Stimulated activated memory B cell treated with anti-CD40 and anti-IgM and Interleukin-4, amounts not matched to agents 10 μg/mL and 1 μg/mL and 100 μg/mL, for 72 hours (primary cell): ENCODE measurements at places on chromosomes 11 and 22.

- no peaks in the 10 kb centered on the region for H3K4me1 ChIP-seq
- peaks cover 43% of the 10 kb centered on the region for H3K27me3 ChIP-seq
- H3K36me3 ChIP-seq: no peaks in the 10 kb centered on the region
- no peak overlapping the region for H3K4me3 ChIP-seq
- H3K27ac ChIP-seq: no peak overlapping the region
Observed at GRCh38 chr11:45238724-45239123, 47.4 kb downstream of the SYT13 start.

DNA sequence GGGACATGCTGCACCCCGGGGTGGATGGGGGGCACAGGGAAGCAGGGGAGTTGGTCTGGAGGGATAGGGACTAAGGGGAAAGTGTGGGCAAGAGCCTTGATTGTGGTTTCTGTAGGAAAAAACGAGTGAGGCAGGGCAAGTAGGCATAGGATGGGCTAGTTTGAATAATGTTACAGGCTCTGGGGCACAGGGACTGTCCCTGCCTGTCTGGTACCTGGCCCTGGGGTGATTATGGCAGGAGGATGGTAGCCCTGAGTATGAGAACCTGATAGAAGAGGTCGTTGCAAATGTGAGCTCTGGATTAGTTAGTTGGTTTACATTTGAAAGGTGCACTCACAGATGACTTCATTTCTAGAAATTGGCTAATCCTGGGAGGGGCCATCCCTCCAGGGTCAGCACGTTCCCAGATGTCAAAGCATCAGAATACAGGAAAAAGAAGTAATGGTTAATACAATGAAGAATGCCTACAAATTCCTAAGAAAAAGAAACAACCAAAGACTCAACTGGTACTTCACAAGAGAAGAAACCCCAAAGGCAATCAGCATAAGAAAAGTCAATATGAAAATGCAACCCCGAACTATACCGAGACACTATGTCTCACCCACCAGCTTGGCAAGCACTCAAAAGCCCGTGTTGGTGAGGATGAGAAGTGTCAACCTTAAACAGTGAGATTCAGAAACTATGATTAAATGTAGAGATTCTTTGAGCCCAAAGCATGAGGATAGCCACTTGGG is 11.3 kb upstream of the SMIM38 start:
- no peak overlapping the region for H3K4me3 ChIP-seq
- ATAC-seq: no peak
- H3K36me3 ChIP-seq: peaks cover 28% of the 10 kb centered on the region

DNA sequence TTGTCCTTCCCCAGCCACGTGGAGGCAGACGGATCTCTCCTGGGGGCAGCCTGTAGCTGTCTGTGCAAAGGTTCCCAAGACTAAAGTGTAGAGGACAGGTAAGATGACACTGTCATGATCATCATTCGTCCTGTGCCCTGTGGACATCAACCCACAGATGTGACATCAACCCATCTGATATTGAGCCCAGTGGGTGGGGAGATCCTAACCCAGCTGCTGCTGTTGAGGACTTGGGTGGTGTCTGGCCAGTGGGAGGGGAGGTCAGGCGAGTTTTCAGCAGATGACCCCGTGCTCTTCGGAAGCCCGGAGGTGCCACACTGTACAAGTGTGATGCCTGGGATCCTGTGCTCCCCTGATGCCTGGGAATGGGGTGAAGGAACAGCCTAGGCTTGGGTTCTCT is 1.2 kb upstream of the GAL start:
- H3K27me3 ChIP-seq: peaks cover 51% of the 10 kb centered on the region
- no peaks in the 10 kb centered on the region for H3K36me3 ChIP-seq
- ATAC-seq: no peak
- no peak overlapping the region for H3K4me3 ChIP-seq
- H3K27ac ChIP-seq: no peak overlapping the region
- H3K4me1 ChIP-seq: no peaks in the 10 kb centered on the region

DNA sequence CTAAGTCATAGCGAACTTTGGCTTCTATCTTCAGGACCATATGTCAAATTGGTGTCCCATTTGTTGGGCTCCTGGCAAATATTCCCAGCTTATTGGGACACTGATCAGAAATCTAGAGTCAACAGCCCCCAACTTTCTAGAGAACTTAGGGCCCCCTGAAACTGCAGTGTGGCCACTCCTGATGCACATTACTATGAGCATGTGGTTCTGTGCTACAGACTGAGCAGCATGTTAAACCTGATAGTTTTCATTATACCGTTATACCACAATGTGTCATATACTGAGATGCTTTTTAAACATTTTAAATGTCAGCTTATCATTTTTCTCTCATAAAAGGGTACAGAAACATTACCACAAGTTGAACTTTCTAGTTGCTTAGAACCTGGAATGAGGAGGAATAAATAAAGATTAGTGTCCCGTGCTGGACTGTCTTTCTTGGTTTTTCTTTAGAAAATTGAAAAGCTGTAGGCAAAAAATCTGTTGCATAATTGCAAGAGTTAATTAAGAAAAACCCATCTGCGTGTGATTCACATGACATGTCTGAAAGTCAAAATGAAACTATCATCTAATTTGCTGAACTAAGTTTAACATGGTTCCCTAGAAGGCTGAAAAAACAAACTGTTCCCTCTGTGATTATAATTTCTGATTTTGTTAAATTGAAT is 16.4 kb upstream of the CTSC start:
- peak overlapping the region; percentile 50 for H3K27ac ChIP-seq
- ATAC-seq: peak; percentile 86
- peaks cover 6% of the 10 kb centered on the region for H3K36me3 ChIP-seq
- H3K4me3 ChIP-seq: peak overlapping the region; percentile 21
- no peaks in the 10 kb centered on the region for H3K27me3 ChIP-seq

GRCh38 chr11:113161711-113162591 is 152.4 kb upstream of the TTC12 start:
- H3K36me3 ChIP-seq: no peaks in the 10 kb centered on the region
- ATAC-seq: no peak
- no peak overlapping the region for H3K27ac ChIP-seq
- H3K4me1 ChIP-seq: no peaks in the 10 kb centered on the region
- peaks cover 11% of the 10 kb centered on the region for H3K27me3 ChIP-seq

DNA sequence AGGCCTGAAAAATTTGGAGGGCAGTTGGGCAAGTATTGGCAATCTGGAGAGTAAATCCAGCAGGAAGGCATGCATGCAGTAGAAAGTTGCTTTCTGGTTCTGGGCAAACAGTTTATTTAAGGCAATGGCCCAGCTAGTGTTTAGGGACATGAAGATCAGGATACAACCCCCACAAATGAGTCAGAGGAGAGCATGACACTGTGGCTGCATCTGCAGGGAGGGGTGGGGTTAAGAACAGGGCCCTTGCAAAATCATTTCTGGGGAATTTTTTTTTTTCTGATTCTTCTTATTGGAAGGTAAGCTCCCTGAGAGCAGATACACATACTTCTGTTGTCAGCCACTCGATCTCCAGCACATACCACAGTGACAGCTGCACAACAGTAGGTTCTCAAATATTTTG is 61.1 kb downstream of the FDX1 start:
- H3K36me3 ChIP-seq: no peaks in the 10 kb centered on the region
- no peaks in the 10 kb centered on the region for H3K4me1 ChIP-seq
- no peak overlapping the region for H3K4me3 ChIP-seq
- H3K27me3 ChIP-seq: no peaks in the 10 kb centered on the region
- no peak overlapping the region for H3K27ac ChIP-seq

DNA sequence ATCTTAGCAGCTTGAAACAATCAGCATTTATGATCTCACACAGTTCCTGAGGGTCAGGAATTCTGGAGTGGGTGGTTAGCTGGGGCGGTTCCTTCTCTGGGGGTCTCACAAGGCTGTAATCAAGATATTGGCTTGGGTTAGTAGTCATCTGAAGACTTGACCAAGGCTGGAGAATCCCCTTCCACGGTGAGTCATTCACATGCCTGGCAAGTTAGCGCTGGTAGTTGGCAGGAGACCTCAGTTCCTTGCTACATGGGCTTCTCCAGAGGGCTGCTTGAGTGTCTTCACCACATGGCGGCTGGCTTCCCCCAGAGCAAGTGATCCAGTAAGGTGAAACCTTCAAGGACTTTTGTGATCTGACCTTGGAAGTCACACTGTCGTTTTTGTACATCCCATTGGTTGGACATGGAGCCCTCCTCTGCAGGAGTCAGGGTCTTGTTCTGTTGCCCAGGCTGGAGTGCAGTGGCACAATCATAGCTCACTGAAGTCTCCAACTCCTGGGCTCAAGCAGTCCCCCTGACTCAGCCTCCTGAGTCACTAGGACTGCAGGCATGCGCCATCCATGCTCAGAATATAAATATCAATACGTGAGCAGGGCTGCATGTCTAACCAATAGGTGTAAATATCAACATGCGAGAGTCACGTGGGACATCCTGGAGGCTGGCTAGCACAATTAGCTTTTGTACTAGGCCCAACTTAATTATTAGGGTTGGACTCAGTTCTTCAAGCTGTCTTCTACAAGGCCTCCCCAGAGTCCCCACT is 7.2 kb upstream of the NIPSNAP1 start:
- no peaks in the 10 kb centered on the region for H3K27me3 ChIP-seq
- H3K36me3 ChIP-seq: no peaks in the 10 kb centered on the region
- H3K27ac ChIP-seq: no peak overlapping the region
- no peaks in the 10 kb centered on the region for H3K4me1 ChIP-seq
- no peak for ATAC-seq

GRCh38 chr11:65538915-65539743 is 14.2 kb downstream of the SCYL1 start:
- ATAC-seq: no peak

GRCh38 chr11:28792856-28793255 is 684.7 kb downstream of the METTL15 start:
- H3K36me3 ChIP-seq: no peaks in the 10 kb centered on the region
- no peak overlapping the region for H3K4me3 ChIP-seq
- H3K27me3 ChIP-seq: no peaks in the 10 kb centered on the region
- no peaks in the 10 kb centered on the region for H3K4me1 ChIP-seq

- peaks cover 18% of the 10 kb centered on the region for H3K27me3 ChIP-seq
- peaks cover 19% of the 10 kb centered on the region for H3K36me3 ChIP-seq
- no peaks in the 10 kb centered on the region for H3K4me1 ChIP-seq
- H3K4me3 ChIP-seq: no peak overlapping the region
Observed at GRCh38 chr11:126405374-126405773, 49.9 kb downstream of the ST3GAL4 start.

DNA sequence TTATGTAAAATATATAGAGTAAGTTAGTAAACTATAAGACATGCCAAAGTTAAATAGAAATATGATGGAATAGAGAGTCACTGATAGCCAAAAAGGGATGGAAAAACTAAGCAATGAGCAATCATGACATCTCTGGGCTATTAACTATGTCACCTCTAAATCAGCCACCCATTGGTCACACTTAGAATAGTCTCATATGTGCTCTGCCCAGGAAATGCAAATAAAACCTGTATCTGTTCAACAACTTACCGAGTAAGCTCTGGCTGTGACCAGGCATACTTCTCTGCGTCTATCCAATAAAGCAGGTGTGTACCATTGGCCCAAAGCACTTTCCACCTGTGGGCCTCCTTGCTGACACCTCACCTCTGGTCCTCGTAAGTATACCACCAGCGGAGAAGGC is 1.6 kb upstream of the ARL14EP start:
- no peak overlapping the region for H3K27ac ChIP-seq
- H3K36me3 ChIP-seq: peaks cover 2% of the 10 kb centered on the region
- H3K4me1 ChIP-seq: peaks cover 22% of the 10 kb centered on the region
- ATAC-seq: no peak
- H3K4me3 ChIP-seq: no peak overlapping the region
